Neuronal stem cell (in vitro differentiated cells): ENCODE measurements at places on chromosomes 7 and 10.
A peak's percentile ranks its signal among the peaks of the same experiment; 100 is the strongest.

DNA sequence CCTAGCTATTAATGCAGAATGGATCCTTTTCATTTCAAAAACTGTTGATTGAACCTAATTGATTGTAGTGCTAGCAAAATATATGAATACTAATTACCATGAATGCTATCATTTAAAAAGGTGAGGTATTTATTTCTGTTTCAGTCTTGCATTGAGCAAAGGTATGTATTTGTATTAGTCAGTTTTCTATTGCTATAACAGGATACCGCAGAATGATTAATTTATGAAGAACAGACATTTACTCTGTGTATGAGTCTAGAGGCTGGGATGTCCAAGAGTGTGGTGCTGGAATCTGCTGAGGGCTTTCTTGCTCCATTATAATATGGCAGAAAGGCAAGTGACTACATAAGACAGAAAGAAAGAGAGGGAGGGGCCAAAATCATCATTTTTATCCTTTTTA lies 199.2 kb downstream of the KIF20B start:
- no peak for DNase-seq

DNA sequence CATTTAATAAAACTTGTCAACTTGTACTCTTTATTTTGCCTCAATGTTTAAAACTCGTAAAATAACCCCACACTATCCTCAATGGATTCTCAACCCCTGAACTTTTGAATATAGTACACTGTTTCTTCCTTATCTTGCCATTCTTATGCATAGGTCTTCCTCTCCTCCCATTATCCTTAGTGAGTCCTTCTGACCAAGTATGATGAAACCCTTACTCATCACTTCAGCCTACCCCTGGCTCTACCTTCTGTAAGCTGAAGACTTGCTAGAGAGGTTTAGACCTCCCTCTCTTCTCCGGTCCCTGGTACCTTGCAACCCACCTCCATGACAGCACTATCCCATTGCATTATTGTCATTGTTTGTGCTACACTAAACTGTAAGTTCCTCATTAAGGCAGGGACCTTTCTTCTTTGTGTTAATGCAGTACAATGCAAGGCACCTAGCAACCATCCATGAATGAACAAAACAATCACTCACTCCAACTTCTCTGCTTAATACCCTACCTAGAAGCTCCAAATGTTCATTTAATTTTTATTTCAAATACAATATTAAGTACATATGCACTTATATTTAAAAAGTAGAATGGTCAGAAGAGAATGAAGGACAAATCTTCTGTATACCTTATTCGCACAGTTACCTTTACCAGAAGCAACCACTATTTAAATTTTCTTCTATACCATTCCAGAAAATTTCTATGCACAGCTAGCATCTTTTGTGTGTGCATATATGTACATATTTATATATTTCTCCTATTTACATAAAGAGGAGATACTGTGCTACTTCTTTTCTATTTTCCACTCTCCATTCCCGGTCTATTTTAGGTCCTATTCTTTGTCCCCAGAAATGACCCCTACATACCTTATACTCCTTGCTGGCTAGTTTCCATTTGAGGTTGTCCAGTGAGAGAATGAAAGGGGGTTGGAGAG lies 77.5 kb downstream of the SLC16A9 start:
- DNase-seq, result no peak

GRCh38 chr7:43790006-43790405 lies 31.5 kb downstream of the BLVRA start:
- no peak for DNase-seq

- DNase-seq, result no peak
These were observed 191.8 kb downstream of the HTR7 start for GRCh38 chr10:90665905-90666662.

DNA sequence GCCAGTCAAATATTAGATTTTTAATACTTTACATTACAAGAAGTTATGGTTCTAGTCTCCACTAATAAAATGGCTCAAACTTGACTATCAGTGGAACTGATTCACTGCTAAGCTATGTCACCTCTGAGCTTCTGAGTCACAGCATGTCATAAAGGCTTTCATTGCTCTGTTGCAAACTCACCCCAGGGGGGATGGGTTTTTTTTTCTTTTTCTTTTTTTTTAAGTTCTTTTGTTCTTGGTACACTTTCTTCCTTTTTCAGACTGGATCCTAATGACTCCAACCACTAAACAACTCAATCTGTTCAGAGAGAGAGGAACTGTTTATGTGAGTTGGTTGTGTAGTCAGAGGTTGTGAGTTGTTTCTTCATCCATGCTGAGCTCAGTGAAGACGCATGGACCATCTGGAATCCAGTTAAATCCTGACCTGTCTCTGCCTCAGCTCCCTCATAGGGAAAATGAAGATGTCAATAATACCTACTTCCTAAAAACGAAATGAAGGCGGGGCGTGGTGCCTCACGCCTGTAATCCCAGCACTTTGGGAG lies 11.0 kb downstream of the MYOF start:
- DNase-seq, result no peak

- no peak for DNase-seq
These were observed 116.5 kb upstream of the PRPS1L1 start for GRCh38 chr7:18144166-18144565.

DNA sequence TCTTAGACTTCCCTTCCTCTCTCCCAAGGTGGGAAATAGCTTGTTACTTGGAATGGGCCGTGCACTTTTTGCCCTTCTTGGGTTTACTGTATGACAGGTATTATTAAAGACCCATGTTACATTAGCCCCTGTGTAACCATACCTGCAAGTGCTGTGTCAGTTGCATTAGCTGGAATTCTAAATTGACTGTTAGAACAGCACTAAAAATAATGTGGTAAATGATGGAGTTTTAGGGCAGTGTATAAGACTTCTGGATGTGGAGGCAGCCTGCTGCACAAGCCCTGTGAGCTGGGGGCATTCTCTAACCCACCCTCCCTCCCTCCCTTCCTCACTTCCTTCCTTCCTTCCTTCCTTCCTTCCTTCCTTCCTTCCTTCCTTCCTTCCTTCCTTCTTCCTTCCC lies 52.7 kb downstream of the GALNT17 start:
- no peak for DNase-seq

GRCh38 chr7:29231671-29232232 lies 37.2 kb downstream of the CHN2 start:
- DNase-seq, result peak; percentile 29

- DNase-seq, result no peak
These were observed 30.6 kb downstream of the PODXL start for GRCh38 chr7:131525820-131526219.

- no peak for DNase-seq
These were observed 90.4 kb downstream of the KIAA1549 start for GRCh38 chr7:138890499-138891445.

GRCh38 chr7:28182071-28182471 lies 1.5 kb upstream of the JAZF1 start:
- no peak for DNase-seq

DNA sequence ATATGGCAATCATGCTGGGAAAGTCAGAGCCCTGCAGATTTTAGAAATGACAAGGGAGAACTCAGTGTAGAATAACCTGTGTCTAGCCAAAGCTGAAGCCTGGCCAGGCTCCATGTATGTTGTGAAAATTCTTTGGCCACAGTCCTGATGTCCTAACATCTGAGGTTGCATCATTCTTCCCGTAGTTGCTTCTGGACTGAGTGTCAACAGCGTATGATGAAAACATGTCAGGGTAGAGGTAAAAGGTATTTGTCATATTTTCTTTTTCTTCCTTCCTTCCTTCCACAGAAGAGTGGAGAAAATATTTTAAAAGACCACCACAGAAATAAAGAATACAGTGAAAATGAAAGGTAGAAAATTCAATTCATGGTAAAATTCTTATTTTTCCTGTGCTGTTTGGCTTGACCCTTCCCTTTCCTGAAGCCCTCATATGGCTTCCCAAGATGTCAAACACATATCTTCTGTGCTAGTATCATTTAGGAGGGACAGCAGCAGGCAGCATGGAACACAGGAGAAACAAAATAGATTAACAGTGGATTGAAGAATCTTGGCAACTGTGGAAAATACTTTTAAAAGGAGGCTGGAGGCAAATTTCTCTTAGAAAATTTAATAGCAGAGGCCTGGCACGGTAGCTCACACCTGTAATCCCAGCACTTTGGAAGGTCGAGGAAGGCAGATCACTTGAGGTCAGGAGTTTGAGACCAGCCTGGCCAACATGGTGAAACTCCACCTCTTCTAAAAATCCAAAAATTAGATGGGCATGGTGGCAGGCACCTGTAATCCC lies 18.9 kb upstream of the NRBF2 start:
- no peak for DNase-seq

DNA sequence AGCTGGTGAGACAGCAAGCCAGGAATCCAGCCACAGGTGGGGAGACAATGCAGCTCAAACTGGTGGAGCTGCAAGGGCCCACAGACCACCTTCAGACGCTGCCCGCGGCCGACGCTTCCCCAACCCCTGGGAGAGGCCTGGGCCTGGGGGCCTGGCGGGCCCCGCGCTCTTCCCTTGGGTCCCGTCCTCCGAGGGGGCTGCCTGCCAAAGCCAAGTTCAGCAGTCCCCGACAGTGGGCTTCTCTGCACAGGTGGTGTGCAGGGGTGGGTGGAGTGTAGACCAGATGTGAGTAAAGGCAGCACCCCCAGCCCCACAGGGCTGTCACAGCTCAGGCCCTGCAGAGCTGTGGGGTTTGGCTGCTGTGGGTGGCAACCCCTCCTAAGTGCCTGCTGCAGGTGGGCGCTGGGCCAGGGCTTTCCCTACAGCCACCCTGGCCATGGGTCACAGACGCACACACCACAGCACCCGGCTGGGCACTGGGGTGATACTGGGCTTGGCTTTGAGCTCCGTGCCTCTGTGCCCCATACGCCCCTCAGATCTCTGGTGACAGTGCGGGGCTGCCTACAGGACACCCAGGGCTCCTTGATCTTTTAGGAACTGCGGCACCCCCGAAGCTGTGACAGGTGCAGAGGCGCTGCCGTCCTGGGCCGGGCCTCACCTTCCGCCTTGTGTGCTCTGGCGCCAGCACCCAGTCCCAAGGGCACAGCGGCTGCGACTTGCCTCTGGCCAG lies 20.5 kb downstream of the BNIP3 start:
- no peak for DNase-seq

DNA sequence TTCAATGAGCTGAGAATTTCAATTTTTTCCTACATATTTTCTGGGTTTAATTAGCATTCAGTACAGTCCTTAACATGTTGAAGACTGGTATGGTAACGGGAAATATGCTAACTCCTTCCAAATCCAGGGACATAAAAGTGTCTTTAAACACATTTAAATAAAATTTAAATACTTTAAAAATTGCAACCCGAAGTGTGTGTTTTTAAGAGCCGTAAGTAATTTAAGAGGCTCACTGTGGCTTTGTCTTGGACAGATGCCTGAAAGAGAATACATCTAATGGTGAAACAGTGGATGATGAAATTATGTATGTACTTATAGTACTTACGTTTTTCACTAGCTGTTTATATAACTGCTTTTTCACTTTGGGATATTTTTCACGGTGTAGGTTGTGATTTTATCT lies 687.3 kb upstream of the CELF2 start:
- no peak for DNase-seq

DNA sequence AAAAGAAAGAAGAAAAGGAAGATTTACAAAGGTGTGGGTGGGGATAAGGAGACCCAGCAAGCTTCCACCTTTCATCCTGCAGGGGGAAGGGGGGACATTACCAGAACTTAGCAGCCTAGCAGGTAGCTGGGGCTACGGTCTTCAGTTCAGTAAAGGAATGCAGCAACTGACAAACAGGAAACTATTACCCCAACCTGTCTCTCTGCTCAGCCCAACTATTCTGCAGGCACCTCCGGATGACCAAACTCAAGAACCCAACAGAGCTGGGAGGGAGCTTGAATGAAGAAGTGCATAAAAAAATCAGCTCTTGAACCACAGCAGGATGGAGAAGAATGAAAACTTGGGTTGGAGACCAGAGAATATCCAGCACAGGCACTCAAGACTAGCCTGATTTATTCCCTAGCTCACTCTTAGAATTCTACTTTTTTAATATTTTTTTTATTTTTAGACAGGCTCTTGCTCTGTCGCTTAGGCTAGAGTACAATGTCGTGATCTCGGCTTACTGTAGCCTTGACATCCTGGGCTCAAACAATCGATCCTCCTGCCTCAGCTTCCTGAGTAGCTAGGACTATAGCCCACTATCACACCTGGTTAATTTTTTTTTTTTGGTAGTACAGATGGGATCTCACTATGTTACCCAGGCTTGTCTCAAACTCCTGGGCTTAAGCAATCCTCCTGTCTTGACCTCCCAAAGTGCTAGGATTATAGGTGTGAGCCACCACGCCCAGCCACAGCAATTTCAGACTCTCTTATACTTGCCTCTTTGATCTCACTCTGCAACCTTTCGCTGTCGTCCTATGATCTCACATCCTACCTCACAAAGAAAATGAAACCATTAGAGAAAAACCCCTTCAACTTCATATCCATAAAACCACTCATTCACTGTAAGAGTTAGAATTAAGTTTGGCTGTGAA lies 18.5 kb upstream of the C10orf67 start:
- DNase-seq, result no peak

- no peak for DNase-seq
These were observed 141.4 kb upstream of the BET1 start for GRCh38 chr7:94145602-94146001.

- no peak for DNase-seq
These were observed 40.5 kb downstream of the HTR7 start for GRCh38 chr10:90817128-90817889.

GRCh38 chr7:37424995-37425394 lies 23.7 kb downstream of the ELMO1 start:
- DNase-seq, result no peak

DNA sequence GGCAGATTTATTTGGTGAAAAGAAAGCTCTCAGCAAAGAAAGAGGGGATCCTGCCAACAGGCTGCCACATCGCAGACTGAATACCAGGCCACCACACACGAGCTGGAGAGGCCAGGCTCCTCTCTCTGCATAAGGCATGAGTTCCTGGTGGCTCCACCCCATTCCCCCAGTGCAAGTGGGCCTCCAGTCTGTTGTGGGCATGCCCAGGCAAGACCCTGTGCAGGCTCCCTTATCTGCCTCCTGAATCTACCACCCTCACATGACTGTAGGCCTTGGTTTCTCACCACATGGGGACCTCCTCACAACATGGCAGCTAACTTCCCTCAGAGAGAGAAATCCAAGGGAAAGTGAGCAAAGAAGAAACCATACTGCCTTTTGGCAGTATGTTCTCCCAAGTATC lies 26.7 kb upstream of the CUL1 start:
- no peak for DNase-seq

GRCh38 chr7:29271319-29271658 lies 76.7 kb downstream of the CHN2 start:
- no peak for DNase-seq

GRCh38 chr10:69451209-69451783 lies at the start of gene TSPAN15:
Gene TSPAN15, plus strand, starts transcription at chr10:69451465. Its CDS starts 130 bp downstream, at chr10:69451595.
- peak; percentile 88 for DNase-seq

GRCh38 chr10:93218386-93218785 lies 144.7 kb downstream of the CYP26A1 start:
- DNase-seq, result no peak
